ENCODE measurements at places on chromosomes 1 and 21.

DNA sequence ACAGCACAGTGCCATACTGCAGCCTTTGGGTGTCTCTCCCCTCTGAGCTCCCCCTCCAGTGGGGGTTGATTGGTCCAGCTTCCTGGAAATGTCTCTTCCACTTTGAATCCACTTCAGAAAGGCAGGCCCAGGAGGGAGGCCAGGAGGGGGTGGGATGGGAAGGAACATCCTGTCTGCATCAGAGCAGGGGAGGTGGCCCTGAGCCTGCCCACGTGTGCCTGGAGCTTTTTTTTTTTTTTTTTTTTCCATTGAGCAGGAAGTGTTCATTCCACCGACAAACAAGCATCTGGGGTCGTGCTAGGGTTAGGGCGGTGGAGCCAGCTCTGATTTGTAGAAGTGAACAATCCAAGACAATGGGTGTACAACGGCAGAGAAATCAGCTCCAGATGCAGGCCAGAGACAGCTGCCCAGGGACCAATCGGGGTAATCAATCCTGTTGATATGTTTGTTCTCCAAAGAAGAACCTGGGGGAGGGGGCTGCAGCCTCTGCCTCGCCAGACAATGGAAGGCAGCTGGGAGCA is 93.3 kb downstream of the SSBP3 start:
- no peak for DNase-seq

GRCh38 chr1:23057301-23057700 is 38.0 kb downstream of the KDM1A start:
- DNase-seq, result no peak

DNA sequence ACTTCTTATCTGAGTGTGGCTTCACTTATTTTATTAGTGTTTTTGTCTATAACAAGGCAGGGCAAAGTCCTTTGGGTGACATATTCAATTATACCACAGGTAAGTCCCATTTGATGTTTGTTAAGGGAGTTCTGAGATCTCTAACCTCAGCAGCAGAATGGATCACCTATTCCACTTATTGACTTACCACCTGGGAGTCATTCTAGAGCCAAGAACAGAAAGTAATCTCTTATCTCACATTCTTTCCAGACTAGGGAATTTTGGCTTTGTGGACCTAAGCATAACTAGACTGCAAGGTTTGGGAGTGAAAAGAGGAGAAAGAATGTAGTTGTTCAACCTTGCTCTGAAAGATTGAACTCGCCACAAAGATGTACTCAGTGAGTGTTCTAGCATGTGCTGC is 13.2 kb downstream of the FNDC7 start:
- DNase-seq, result no peak

DNA sequence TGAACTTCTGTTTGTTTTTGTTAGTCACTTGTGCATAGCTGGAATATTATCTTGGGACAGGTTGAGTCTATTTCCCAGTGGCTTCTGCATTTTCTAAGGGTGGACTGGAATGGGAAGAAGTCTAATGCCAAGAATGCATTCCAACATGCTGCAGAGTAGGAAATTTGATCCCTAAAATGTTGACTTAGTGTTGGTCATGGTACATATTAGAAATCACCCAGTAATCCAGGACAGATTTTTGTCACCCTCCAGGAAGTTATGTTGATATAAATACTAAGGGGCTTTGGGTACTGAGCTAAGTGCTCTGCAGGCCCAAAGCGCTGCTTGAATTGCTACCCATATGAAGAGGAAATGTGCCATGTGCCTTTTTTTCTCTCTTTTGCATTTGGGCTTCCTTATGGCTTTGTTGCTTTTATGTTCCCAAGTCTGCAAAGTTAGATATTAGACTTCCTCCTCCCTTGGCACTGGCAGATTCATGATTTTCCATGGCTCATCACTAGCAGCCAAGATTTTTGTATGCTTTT is 10.0 kb downstream of the ARID1A start:
- no peak for DNase-seq

DNA sequence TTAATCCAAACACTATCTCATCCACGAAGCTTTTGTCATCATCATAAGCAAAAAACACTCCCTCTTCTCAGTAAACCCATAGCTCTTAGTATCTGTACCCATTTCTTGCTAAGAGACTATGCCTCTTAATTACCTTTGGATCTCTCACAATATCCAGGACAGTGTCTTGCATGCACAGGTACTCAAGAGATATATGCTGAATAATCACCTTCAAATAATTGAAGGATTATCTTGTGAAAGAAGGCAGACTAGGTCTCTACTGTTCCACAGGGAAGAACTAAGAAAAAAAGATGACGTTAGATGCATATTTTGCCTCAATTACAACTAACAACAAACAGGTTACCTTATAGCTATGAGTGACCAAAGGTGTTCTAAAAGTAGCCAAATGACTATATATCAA is 11.5 kb downstream of the FOXJ3 start:
- no peak for DNase-seq

DNA sequence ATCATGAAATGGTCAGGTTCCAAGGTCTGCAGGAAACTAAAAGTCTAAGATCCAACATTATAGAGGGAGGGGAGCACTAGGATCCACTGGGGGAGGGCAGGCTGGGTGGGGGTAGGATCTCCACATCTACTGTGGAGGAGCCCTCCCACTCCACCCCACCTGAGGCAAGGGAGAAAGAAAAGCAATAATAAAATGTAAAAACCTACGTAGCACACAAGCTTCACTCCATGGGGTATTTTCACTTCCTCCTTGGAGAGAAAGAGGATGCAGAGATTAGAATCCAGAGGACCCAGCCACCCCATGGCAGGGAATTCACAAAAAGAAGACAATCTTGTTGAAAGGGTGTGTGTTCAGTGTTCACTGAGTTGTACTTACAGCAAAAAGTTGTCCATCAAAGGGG is 14.4 kb downstream of the SPOCD1 start:
- no peak for DNase-seq

DNA sequence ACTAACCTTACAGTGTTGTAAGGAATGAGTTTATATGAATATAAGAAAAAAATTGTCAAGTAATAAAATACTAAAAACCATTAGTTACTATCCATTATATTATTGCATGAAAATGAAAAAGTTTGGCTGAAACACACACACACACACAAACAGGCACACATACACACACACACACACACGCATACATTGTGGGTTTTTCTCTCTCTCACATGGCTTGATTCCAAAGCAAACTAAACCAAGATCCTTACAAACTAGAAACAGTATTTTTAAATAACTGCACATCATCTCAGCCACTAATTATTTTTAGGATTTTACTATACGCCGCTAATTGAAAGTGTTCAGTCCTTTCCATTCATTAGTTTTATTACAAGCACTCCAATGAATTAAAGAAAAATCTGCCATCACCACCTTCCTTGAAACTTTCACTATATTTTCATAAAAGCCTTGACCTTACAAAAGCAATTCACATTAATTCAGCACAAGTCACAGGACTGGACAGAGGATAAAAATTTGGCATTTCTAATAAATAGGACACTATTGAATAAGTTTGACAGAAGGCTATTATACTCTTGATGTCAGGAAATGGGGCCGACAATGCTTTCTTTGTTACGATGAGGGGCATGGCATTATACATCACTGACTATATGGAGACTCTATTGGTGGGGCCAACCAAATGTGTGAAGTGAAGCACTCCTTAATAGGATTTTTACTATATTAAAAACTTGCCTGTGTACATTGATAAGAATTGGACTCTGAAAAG is 187.0 kb upstream of the ESRRG start:
- DNase-seq, result no peak

- DNase-seq, result no peak
These were observed 91.1 kb upstream of the UBE2U start for GRCh38 chr1:64112281-64112680.

DNA sequence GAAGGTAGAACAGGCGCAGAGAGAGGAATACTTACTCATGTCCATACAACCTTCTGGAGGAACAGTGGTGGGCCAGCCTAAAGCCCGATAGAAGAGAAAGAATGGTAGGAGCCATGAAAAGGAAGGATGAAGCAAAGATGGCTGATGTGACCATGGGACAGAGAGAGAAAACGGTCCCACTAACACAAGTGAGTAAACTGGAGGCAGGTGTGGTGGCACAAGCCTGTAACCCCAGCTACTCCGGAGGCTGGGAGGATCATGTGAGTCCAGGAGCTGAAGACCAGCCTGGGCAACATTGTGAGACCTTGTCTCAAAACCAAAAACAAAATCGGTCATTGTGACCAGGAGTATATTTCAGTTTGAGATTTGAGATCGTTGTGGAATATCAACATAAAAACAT is 49.4 kb downstream of the C1orf198 start:
- no peak for DNase-seq

GRCh38 chr1:147168626-147169058 is 3.6 kb downstream of the PRKAB2 start:
- DNase-seq, result no peak

- no peak for DNase-seq
These were observed 171.9 kb downstream of the IGSF21 start for GRCh38 chr1:18279351-18280074.

- DNase-seq, result no peak
These were observed 1.3 kb upstream of the IL19 start for GRCh38 chr1:206769304-206769731.

GRCh38 chr1:59146651-59147358 is 150.1 kb upstream of the FGGY start:
- DNase-seq, result peak; percentile 9

DNA sequence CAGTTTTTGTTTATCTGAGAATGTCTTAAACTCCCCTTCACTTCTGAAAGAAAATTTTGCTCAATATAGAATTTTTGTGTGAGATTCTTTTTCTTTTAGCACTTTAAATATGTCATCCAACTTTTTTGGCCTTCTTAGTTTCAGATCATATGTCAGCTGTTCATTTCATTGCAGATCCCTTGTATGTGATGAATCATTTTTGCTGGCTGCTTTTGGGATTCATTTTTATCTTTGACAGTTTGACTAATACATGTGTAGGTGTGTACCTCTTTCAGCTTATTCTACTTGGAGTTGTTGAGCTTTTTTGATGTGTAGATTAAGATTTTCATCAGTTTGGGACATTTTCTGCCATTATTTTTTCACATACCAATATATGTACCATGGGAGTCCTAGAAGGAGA is 156.8 kb downstream of the FASLG start:
- no peak for DNase-seq

- DNase-seq, result no peak
These were observed 595 bp downstream of the IL10RB start for GRCh38 chr21:33266789-33267135.

DNA sequence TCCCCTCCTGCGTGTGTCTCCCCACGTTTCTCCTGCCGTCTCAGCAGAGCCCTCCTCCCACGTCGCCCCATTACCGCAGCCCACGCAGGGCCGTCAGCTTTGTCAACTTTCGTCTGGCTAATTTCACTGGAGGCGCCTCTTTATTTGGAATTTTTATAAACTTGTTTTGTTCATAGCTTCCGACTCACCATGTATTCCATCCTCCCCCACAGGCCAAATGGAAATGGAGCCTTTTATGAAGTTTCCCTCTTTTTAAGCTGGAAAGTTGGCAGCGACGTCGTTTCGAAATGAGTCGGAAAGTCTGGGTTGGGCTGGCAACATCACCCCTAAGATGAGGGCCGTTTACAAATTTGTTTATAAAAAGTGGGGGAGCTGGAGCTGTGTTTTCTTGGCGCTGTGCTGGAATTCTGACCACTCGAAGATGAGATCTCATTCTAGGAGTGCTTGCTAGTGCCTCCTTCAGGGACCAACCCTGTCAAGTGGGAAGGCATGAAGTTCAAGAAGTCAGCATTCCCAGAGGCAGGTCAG is 23.7 kb upstream of the SLC45A1 start:
- no peak for DNase-seq

- no peak for DNase-seq
These were observed 650.3 kb downstream of the AJAP1 start for GRCh38 chr1:5304702-5305101.

DNA sequence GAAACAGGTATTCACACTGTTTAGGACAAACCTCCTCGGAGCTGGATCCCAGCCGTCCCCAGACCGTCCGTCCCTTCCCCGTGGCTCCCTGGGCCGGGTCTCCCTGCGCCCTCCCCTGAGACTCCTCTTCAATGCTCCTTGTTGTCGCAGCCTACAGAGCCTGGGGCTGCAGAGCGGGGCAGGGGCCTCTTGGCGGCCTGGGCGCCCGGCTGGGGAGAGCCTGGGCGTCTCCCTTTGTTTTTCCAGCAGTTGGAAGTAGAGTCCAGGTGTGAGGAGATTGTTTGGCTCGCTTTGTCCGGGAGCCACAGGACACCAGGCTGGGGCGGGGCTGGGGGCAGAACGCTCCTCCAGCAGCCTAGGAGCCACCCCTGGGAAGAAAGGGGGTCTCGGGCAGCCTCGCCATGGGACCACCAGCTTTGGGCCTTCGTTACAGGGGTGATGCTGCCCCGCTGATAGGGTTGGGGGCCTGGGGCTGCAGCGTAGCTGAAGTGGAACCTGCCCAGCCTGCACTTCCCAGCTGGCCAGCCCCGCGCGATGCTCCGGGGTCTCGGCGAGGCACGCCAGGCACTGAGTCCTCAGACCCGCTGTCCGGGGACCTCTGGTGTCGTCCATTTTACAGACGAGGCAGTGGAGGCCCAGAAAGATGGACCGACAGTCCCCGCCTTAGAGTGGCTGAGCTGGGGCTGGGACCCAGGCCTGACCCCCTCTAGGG is 66.9 kb downstream of the PRDM16 start:
- DNase-seq, result no peak

- DNase-seq, result no peak
These were observed 36.1 kb upstream of the RGS1 start for GRCh38 chr1:192539297-192540092.

DNA sequence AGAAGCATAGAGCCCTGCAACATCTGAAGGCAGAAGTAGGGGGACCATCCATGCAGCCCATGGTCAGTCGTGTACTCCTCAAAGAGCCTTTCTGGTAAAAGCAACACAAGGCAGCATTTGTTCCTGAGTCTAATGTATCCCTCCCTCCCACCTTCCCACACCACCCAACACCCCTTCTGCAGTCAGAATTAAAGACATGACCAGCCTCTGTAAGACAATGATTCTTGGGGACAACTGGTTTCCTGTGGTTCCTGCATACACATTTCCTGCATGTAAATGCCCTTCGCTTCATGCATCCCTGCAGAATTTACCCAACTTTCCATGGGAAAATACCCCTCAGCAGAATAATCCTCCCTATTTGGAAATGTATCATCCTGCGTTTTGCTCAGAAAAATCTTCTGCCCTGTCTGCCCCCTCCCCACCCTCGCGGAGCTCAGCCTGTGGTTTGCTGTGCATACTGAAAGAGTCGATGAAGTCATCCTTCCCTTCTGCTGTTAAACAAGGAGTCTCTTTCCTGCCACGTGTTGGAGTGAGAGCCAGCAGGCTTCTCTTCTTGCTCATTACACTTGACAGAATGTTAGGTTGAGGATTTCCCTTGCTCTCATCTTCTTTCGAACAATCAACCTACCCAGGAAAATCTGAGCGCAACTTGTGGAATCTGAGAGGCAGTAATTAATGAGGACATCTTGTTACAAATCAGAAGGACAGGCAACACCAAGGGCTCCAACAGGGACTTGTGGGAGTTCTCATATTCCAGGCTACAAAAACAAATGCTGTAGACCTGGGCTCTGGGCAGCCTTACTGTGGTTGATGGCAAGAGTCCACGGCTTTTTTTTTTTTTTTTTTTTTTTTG is 4.7 kb downstream of the TNN start:
- DNase-seq, result no peak

GRCh38 chr1:59079434-59080140 is 217.3 kb upstream of the FGGY start:
- no peak for DNase-seq

- DNase-seq, result no peak
These were observed 131.4 kb upstream of the RAB4A start for GRCh38 chr1:229139331-229140118.

GRCh38 chr1:27391511-27392095 is 819 bp upstream of the GPR3 start:
- DNase-seq, result no peak

Data from stimulated activated CD8-positive, alpha-beta memory T cell treated with anti-CD3 and anti-CD28 coated beads, Interleukin-7, amount 100 ng/mL, for 1 hour (primary cell).